DMS53 (cell line): ENCODE measurements at places on chromosomes 5 and 9.

- peak; percentile 82 for DNase-seq
Measured at GRCh38 chr5:138438724-138439476, at the start of gene REEP2. TSS of gene REEP2 (plus strand) at chr5:138439057. CDS start at chr5:138439209, 152 bp downstream.

GRCh38 chr5:124990723-124991122 lies 244.3 kb upstream of the ZNF608 start:
- no peak for DNase-seq

GRCh38 chr5:12323637-12324229 lies 419.5 kb upstream of the CTNND2 start:
- DNase-seq: peak; percentile 93

DNA sequence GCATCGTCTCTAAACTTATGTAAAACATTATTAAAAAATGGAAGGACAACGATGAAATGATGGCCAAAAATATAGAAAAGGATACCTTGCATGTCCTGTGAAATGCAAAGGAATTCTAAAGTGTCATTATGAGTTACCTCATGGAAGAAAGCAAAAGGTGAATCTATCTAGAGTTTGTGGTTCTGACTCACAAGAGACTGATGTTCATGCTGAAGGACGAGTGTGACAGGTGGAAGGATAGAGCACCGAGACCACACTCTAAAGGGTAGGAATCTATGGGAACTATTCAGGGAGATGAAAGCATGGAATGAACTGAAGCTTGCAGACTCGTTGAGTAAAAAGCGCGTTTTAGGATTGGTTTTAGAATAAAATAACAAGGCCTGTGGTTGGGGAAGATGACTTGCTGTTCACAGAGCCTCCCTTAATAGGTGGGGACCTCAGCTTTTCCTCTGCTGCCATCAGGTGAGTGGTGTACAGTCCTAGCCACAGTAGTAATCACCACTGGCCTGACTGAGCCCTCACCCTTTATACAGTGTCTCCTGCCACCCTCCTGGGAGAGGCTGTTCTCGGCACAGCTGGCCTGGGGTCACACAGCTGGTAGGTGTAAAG lies 11.2 kb downstream of the TENT4A start:
- no peak for DNase-seq

- DNase-seq: no peak
Measured at GRCh38 chr9:3446313-3446712, 79.5 kb downstream of the RFX3 start.

DNA sequence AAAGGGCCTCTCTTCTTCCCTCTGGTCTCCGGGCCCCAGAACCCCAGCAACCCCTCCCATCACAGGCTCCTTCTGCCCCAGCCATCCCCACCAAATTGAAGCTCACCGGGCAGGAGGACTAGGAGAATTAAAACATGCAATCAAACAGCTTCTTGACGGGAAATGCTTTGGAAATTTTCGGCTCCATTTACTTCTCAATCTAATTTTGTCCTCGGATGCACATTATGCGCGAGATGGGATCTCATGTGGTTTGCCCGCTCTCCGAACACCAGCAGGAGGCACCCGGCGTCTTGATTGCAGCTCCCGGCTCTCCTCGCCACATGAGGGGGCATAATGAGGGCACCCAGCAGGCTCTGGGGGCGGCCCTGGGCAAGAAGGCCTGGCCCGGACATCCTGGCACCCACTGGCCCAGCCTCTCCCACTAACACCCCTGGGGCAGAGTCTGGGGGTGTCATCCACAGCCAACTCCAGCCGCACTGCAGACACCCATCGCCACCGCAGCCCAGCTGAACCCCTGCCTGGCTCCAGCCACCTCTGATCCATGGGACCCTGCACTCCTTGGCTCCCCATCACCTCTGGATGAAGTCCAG lies 135.5 kb downstream of the PAX5 start:
- no peak for DNase-seq

DNA sequence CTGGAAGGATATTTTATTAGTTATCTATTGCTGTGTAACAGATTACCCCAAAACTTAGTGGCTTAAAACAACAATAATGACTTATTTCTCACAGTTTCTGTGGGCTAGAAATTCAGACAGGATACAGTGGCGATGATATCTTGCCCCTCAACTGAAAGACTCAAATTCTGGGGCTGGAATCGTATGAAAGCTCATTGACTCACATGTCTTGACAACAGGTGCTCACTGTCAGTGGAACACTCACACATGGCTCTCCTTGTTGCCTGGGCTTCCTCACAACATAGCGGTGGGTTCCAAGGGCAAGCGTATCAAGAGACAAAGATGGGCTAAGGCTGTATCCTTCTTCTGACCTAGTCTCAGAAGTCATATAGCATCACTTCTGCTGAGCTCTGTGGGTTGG lies 3.7 kb upstream of the GNPDA1 start:
- no peak for DNase-seq

DNA sequence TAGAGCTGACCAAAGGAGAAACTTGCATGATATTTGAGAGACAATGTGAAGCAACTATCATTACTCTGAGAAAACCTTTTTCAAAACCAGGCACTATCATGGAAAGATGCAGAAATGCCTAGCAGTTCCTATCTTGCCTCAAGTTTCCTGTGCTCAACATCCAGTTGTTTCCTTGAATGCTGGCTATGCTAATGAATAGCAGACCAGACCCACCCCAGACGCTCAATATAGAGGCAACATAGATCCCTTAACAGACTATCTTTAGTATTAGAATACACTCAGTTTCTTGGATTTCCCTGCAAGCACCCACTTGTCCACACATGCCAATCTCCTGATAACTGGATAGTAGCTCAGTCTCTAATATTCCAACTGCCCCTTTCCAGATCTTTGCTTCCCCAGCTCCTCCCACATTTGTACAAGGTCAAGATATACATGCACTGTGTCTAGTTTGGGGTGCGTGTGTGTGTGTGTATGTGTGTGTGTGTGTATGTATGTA lies 93.3 kb upstream of the PCSK5 start:
- no peak for DNase-seq

GRCh38 chr9:85884256-85884655 lies 56.7 kb upstream of the NAA35 start:
- no peak for DNase-seq

DNA sequence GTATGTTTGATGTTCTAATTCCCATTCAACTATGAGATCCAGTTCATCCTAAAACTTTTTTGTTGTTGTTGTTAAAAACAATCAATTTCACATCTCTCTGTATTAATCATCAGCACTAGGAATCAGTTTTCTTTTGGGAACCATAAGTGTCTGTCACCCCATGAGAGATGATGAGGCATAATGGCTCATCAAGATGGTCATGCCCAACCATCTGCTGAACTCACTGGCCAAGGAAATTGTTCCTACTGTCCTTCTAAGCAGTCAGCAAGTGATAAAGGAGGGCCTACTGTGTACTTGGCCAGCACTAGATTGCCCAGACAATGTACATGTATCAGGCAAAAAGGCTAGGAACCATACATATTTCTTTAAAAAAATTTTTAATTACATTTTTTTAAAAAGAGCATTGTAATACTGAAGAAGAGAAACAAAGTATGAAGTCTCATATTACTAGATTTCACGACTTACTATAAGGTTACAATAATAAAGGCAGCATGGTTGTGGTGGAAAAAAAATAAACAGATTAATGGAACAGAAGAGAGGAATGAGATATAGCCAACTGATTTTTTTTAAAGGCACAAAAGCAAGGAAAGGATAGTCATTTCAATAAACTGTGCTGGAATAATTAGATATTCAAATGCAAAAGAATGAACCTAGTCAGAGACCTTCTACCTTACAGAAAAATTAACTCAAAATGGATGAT lies 458.3 kb downstream of the SPOCK1 start:
- DNase-seq: no peak

- DNase-seq: no peak
Measured at GRCh38 chr9:71822456-71822855, 54.1 kb upstream of the CEMIP2 start.

DNA sequence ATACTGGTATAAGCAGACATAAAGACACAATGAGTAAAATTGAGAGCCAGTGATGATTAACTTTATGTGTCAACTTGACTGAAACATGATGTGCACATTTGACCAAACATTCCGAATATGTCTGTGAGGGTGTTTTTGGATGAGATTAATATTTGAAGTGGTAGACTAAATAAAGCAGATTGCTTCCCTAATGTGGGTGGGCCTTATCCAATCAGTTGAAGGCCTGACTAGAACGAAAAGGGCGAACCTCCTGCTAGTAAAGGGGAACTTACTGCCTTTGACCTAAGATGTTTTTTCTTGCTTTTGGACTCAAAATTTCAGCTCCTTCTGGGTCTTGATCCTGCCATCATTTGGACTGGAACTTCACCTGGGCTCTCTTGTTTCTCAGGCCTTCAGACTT lies 1387.7 kb upstream of the CDH6 start:
- DNase-seq: no peak

DNA sequence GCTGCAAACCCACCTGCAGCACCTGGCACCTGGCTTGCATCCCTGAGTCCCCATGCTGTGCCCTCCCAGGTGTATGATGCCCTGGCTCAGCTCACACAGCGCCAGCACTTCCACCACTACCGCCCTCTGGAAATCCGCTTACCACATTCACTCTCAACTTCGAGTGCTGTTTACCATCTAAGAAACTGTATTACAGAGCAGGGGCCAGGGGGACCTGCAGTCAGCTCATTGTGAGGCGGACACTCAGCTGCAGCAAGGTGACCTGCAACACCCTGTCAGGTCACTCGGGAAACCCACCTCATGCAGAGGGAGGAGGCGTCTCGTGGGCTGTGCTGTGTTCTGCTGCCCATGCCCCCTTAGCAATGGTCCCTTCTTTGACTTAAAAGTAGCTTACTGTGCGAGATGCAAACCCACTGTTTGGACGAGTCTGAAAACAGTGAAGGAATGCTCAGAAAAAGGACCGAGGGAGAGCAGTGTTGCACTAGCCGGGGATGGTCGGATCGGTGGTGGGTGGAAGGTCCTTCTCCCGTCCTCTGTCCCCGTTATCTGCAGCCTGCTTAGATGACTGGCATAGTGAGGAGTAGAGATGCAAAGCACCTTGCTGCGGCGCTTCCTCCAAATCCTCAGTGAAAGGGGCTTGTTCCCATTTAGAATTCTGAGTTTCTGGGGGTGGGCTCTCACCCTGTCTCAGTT lies 55.2 kb upstream of the CTSL start:
- no peak for DNase-seq

DNA sequence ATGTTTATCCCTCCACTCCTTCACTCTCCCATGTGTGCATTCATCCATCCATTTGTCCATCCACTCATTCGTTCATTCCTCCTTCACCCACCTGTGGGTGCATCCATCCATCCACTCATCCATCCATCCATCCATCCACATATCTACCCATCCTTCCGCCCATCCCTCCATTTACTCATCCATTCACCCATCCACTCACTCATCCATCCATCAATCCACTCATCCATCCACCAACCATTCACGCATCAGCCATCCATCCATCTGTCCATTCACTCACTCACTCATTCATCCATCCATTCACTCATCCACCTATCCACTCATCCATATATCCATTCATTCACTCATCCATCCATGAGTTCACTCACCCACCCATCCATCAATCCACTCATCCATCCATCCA lies 7.3 kb downstream of the SLC9A3 start:
- DNase-seq: no peak
